ENCODE measurements at places on chromosomes 4 and X.

DNA sequence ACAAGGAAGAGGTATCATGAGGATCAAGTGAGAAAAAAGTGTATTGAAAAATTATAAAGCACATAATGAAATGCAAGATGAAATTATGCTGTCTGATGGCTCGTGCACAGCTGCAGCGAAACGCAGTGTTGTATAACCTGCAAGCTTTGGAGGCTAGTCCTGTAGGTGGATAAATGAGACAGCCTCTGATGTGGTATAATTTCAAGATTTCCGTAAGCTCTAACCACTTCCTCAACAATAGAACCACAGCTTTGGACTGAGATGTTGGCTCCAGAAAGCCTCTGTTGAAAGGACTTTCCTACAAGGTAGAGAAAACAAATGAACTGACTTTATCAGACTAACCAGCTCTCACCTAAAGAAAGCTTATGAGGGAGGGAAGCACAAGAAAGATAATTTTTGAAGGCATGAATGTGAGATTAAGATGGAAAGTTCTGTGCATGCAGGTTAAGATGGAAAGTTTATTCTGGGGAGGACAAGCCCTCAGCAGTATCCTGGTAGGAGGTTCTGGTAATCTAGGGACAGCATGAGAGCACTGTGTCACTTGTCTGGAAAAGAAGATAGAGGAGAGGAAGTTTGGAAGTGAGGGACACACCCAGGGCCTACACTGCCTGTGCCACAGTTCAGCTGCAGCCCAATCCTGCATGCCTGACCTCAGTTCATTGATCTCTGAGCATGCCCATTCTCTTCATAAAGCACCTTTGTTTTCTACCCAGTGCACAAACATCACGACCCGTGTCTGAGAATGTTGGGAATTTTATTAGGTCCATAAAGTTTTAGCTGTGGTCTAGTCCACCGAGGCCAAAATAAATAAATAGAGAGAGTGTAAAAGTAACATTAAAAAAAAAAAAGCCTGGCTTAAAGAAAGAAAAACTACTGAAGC lies 161.5 kb upstream of the SFRP2 start:
- no peak for DNase-seq

- no peak for DNase-seq
These were observed 76.1 kb downstream of the MID1IP1 start for GRCh38 chrX:38877366-38877765.

- no peak for DNase-seq
These were observed 4.3 kb upstream of the CCNQ start for GRCh38 chrX:153603131-153603656.

GRCh38 chrX:22404297-22404696 lies 131.6 kb downstream of the CBLL2 start:
- no peak for DNase-seq

DNA sequence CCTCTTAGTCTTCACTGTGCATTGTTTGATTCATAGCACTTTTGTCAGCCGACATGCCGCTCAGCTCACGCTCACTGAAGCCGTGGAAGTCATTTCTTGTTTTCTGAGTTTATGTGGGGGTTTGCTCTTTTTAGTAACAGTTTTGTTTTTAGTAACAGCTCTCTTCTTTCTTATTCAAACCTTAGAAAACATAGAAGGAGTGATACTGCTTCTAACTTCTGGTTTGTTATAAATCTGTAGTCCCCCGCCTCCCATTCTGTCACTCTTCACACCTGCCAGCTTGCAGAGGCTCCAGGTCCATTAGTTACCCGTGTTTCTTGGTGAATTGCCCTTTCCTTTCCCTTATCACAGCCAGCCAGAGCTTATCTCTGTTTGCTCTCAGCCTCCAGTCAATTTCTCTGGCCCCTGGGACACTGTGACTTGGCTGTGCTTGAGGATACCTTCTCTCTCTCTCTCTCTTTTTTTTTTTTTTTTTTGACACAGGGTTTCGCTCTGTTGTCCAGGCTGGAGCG lies 50.5 kb downstream of the GRK4 start:
- DNase-seq: no peak

- DNase-seq: no peak
These were observed 23.5 kb upstream of the DUSP9 start for GRCh38 chrX:153623310-153624029.

DNA sequence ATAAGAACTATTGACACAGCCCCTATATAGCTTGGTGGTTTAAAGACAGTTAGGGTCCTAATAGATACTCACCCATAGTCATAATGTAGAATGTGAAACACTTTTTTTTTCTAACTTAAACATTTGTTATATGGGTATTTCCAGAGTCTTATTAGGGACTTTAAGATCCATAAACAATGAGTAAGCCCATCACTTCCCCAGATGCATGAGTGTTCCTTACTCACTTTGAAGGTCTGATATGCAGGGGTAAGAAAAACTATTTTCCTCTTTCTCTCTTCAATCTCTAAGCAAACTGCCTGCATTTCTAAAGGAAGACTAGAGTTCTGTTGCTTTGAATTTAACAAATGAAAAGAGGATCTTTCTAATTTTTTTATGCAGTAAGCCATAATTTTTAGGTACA lies 443.6 kb upstream of the PITX2 start:
- DNase-seq: no peak

- DNase-seq: no peak
These were observed 93.5 kb downstream of the WWC2 start for GRCh38 chr4:183192571-183192970.

DNA sequence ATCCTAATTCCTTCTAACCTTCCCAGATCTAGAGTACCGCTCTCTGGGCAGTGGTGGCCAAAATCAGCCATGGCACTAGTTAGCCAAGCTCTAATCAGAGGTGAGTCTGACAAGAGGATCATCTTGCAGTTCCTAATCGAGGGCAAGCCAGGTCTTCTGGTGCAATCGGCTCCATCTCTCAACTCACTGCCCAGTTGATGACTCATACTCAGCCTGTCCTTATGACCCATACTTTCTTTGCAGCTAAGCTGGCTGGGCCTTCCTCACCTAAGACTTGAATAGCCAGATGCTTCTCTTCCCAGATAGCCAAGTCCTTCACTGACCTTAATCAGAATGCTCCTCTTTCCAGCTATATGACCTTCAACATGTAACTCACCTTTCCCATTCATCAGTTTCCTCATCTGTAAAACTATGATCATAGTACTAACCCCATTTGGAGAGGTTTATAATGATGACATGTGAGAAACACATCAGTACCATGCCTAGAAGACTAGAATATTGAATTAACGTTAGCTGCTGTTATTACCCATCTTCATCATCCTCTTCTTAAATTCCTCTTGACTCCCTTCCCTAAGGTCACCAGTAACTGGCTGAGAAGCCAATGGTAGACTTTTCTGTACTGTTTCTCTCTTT lies 57.1 kb downstream of the RELL1 start:
- DNase-seq: no peak

DNA sequence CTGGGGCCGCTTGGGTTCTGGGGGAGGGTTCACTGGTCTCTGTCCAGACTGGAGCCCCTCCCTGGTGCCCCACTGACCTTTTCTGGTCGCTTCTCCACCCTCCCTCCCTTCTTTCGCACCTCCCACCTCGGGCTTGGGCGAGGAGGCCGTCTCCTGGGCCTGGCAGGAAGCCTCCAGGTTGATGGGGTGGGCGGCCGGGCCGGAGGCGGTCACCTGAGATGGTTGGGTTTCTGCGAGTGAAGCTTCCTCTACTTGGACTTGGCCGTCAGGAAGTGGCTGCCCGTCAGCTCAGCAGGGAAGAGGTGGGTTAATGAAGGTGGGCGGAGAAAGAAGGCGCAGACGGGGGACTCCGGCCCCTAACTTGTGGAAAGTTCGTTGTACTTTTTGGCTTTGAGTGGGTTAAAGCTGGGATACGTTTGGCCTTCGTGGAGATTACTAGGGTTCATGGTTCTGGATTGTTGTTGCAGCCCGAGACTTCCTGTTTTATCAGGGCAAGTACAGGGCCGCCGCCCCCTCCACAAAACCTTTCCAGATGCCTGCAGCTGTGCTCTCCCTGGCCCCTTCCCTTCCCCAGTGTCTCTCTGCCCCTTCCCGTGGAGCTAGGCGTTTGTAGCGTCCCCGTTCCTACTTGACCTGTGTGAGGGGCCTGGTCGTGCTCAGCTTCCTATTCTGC lies 1.2 kb downstream of the AKAP17A start:
- no peak for DNase-seq

- no peak for DNase-seq
These were observed 5.3 kb downstream of the GAGE10 start for GRCh38 chrX:49308604-49309269.

DNA sequence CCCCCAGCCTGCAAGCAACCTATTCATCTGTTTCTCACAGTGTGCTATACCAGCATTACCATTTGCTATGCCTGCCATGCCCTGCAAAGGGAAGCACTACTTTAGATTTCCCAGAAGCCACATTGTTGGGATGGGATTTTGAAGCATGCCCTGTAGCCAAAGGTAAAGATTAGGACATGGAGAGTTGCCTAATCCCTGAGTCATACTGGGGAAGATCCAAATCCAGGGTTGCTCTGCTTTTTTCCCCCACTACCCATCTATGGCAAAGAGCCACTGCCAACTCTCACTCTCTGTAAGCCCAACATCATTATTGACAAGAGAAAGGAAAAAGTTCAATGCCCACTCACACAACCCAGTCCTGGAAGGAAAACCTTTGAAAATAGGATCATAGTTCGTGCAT lies 36.7 kb upstream of the TMEM164 start:
- DNase-seq: no peak

- DNase-seq: no peak
These were observed 297.8 kb downstream of the PPP3CA start for GRCh38 chr4:101049549-101050001.

GRCh38 chr4:76892601-76893000 lies 5.3 kb downstream of the SOWAHB start:
- DNase-seq: no peak

GRCh38 chr4:158530898-158531297 lies 9.2 kb downstream of the RXFP1 start:
- DNase-seq: no peak

GRCh38 chr4:83846193-83846830 lies 310.4 kb downstream of the GPAT3 start:
- no peak for DNase-seq

DNA sequence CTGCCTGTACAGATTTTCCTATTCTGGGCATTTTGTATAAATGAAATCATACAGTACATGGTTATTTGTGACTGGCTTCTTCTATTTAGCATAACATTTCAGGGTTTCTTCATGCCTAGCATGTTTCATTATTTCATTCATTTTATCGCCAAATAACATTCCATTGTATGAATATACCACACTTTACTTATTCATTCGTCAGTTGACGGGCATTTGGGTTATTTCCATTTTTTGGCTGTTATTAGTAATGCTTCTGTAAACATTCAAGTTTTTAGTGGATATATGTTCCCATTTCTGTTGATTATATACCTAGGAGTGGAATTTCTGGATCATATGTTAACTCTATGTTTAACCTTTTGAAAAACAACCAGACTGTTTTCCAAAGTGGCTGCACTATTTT lies 47.5 kb downstream of the INTS12 start:
- DNase-seq: no peak

GRCh38 chr4:4226606-4227438 lies at the start of gene OTOP1:
Gene OTOP1 (minus strand): TSS chr4:4226929. CDS start chr4:4226864, 65 bp downstream.
- no peak for DNase-seq

DNA sequence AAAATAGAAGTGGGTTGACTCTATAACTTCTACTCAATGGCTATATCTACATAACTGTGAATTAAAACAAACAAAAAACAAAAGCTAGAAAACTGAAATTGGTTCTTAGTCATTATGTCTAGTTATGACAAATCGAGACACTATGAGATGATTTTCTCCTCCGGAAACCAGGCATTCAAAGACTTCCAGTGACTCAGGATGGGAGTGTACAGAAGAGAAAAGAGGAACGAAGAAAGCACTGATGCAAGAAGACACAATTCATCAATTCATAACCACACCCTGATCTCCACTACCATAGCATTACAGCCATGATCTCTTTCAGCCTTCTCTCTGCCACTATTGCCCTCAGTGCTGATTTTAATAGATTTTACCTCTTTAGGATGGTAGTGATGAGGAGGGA lies 253.6 kb downstream of the CBLL2 start:
- DNase-seq: no peak

GRCh38 chr4:80903020-80903419 lies 127.5 kb upstream of the BMP3 start:
- no peak for DNase-seq

GRCh38 chr4:40570348-40571077 lies 59.2 kb downstream of the RBM47 start:
- DNase-seq: no peak

DNA sequence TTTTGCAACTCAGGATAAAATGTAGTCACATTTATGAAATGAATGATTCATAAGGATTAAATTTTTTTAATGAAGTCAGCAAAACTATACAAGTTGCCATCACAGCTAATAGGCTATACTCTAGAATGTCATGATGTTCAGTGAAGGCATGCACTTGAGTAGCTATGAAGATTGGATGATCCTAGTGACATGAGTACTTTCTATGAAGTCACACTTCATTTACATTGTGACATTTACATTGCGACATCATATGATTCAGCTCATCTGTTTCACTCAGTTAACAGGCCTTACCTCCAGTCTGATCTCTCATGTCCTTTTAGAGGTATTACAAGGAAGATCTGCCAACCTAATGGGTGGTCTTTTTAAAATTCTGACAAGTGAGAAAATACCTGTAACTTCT lies 82.7 kb upstream of the FGF13 start:
- no peak for DNase-seq

DNA sequence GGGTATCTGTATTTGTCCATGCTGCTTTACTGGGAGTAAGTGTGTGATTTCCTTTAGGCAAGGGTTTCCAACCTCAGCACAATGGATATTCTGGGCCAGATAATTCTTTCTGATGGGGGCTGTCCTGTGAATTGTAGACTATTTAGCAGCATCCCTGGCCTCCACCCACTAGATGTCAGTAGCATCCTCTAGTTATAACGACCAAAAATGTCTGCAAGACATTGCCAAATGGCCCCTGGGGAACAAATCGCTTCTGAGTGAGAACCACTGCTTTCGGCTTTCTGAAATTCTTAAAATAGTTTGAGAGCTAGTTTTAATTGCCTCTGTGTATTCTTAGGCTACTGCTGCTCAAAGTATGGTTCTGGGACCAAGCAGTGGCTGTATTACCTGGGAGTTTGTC lies 81.2 kb upstream of the GPM6B start:
- no peak for DNase-seq

- no peak for DNase-seq
These were observed at the start of gene PLAC8 for GRCh38 chr4:83114576-83114975. Gene PLAC8 (minus strand): TSS chr4:83114729. CDS start chr4:83107921, 6,808 bp downstream.

DNA sequence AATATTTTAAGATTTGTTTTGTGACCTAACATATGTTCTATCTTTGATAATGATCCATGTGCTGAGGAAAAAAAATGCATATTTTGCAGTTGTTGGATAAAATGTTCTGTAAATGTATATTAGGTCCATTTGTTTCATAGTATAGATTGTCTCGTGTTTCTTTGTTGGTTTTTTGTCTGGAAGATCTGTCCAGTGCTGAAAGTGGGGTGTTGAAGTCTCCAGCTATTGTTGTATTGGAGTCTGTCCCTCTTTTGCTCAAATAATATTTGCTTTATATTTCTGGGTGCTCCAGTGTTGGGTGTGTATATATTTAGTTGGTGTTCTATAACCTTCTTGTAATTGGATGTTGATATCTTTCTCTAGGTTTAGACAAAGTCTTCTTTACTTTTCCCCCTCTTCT lies 53.2 kb upstream of the FRMPD3 start:
- DNase-seq: no peak
